ENCODE measurements at places on chromosomes 12 and 14.

GRCh38 chr12:121238604-121239350, 28.8 kb downstream of the P2RX4 start:
- peak; percentile 40 for DNase-seq

DNA sequence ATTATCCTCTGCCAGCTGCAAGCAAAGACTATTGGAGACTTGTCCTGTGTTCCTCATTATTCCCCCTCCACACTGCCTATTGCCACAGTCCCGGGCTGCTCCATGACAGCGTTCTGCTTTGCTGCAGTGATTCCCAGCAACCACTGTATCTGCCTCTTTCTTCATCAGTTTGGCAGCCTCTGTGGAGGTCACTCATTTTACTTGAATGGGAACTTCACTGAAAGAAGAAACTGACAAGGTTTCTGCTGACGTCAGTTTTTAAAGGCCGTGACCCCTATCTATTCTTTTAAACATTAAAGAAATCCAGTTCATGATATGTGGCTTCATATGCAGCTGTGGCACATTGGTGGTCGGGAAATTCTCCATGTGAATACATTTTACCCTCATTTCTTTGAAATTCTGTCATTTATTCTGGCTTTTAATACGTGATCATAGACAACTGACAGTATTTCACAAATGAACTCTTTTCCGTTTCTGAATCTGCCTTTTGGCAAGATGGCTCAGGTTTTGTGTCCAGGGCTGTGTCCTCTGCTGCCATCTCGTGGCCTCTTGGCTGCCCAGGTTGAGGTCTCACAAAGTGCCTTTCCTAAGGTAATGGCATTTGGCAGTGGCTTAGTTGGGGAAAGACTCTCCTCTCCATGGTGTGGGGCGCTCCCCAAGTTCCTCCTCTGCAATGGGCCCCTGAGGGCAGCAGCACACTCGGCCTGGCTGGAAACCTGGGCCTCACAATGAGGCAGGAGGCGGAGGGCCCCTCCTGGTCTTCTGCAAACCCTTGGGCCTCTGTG, 5.8 kb downstream of the TMEM253 start:
- peak; percentile 76 for DNase-seq

DNA sequence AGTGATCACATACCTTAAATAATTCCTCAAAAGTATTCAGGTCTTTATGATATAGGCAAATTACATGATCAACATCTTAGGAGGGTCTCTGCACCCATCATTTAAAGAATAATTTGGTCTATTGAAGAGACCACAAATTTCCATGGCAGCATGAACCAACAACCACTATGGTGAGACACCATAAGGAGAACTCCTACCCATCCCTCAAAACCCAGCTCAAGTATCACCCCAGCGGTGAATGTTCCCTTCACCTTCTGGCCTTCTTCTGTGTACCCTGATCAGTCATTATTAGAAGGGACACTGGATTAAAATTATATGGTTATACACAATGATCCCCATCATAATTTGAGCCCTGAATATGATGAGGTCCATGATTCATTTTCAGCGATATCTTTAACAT, 81.5 kb downstream of the DICER1 start:
- no peak for DNase-seq

DNA sequence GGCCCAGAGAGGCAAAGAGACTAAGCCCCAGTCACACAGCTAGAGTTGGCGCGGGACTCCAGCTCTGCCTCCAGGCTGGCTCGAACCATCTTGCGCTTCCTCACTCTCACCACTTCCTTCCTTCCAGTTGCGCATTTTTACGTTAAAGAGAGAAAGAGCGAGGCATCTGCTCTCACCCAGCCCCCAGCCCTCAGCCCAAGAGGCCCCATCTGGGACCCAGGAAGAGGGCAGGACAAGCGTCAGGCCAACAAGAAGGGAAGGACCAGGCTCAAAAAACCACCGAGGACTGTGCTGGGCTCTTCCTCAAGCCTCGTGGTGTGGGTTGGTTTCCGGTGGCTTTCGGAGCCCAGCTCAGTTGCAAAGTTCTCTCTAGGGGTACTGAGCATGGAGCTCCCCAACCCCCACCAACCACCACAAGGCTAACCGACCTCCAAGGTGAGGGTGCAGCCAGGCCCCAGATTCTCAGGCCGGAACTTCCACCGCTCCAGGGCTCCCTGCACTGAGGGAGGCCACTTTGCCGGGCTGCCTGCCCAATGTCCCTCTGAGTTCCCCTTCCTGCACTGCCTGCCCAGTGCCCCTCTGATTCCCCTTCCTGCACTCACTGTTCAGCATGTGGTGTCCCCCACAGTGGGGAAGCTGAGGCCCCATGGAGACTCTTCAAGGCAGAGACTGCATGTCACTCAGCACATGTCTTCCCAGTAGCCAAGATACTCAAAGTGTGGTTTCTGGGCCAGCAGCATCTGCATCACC, 35.9 kb downstream of the TESC start:
- no peak for DNase-seq

GRCh38 chr12:107027636-107028053, 40.7 kb upstream of the MTERF2 start:
- no peak for DNase-seq

All from right kidney (tissue), 9 donors.